ENCODE measurements at places on chromosomes 11 and 22.

DNA sequence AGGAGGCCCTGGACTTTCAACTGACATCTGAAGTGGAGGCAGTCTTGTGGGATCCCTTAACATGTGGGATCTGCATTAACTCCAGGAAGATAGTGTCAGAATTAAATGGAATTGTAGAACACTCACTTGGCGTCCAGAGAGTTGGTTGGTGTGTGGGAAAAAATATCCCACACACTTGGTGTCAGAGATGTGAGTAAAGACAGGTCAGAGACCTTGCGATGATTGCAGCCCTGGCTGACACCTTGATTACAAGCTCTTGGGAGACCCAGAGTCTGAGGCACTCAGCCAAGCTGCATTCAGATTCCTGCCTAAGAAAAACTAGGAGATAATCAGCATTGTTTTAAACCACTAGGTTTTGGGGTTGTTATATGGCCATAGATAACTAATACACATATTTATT, 7.2 kb upstream of the TPCN2 start:
- peak overlapping the region; percentile 29 for H3K27ac ChIP-seq
- H3K4me3 ChIP-seq, result no peak overlapping the region
- no peaks in the 10 kb centered on the region for H3K4me1 ChIP-seq
- H3K27me3 ChIP-seq, result no peaks in the 10 kb centered on the region
- no peaks in the 10 kb centered on the region for H3K36me3 ChIP-seq
- no peak for ATAC-seq

DNA sequence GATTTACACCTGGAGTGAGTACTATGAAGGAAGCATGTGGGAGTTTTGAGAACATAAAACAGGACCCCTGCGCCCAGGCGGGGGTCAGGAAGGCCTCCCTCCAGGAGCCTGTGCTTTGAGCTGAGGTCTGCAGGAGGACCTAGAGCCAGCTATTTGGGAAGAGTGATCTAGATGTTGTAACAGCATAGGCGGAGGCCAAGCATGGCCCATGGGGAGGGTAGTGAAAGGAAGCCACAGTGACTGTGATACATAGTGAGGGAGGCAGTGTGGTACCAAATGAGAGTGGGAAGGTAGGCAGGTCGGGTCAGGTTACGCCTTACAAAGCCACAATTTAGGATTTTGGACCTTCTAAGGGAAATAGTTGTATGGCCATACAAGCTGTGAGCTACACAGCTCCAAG, 147.5 kb downstream of the PARVA start:
- H3K36me3 ChIP-seq, result peaks cover 84% of the 10 kb centered on the region
- peak overlapping the region; percentile 64 for H3K27ac ChIP-seq
- no peaks in the 10 kb centered on the region for H3K27me3 ChIP-seq
- H3K4me1 ChIP-seq, result no peaks in the 10 kb centered on the region

- no peak for ATAC-seq
- H3K27ac ChIP-seq, result no peak overlapping the region
- no peaks in the 10 kb centered on the region for H3K27me3 ChIP-seq
- H3K36me3 ChIP-seq, result no peaks in the 10 kb centered on the region
- no peaks in the 10 kb centered on the region for H3K4me1 ChIP-seq
These were observed 84.3 kb downstream of the MSANTD4 start for GRCh38 chr11:105937738-105938137.

GRCh38 chr11:20097319-20098221, 62.7 kb downstream of the DBX1 start:
- peaks cover 95% of the 10 kb centered on the region for H3K36me3 ChIP-seq
- no peak overlapping the region for H3K27ac ChIP-seq
- no peaks in the 10 kb centered on the region for H3K27me3 ChIP-seq
- H3K4me1 ChIP-seq, result no peaks in the 10 kb centered on the region

GRCh38 chr11:70527046-70527395, 128.7 kb downstream of the CTTN start:
- no peaks in the 10 kb centered on the region for H3K4me1 ChIP-seq
- H3K27ac ChIP-seq, result no peak overlapping the region
- ATAC-seq, result no peak
- no peaks in the 10 kb centered on the region for H3K36me3 ChIP-seq

GRCh38 chr11:71311928-71312510, 59.6 kb upstream of the SHANK2 start:
- no peak overlapping the region for H3K27ac ChIP-seq
- H3K27me3 ChIP-seq, result peaks cover 6% of the 10 kb centered on the region
- H3K4me1 ChIP-seq, result no peaks in the 10 kb centered on the region
- no peak for ATAC-seq
- no peak overlapping the region for H3K4me3 ChIP-seq
- no peaks in the 10 kb centered on the region for H3K36me3 ChIP-seq

- peak overlapping the region; percentile 93 for H3K27ac ChIP-seq
- peaks cover 9% of the 10 kb centered on the region for H3K4me1 ChIP-seq
- H3K36me3 ChIP-seq, result peaks cover 21% of the 10 kb centered on the region
- no peaks in the 10 kb centered on the region for H3K27me3 ChIP-seq
- ATAC-seq, result no peak
These were observed 1.3 kb downstream of the EIF3M start for GRCh38 chr11:32584921-32585320.

DNA sequence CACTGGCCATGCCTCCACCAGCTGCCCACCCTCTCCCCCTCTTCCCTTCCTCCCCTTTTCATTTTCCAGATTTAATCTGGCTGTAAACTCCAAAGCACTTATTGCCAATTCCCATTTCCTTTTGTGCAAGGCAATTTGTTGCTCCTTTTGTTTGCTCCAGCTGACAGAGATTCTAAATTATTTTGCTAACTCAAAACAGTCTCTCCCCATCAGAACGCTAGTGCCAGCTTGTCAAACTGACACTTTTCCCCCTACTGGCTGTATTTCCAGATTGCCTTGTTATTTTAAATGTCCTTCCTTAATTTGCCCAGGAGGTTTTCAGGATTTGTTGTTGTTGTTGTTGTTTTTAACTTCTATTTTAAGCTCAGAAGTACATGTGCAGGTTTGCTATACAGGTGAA, 57.0 kb upstream of the PAK1 start:
- no peak overlapping the region for H3K27ac ChIP-seq
- no peaks in the 10 kb centered on the region for H3K4me1 ChIP-seq
- H3K4me3 ChIP-seq, result no peak overlapping the region
- no peaks in the 10 kb centered on the region for H3K36me3 ChIP-seq
- no peak for ATAC-seq

GRCh38 chr11:113265362-113265761, 49.0 kb upstream of the TTC12 start:
- no peaks in the 10 kb centered on the region for H3K4me1 ChIP-seq
- no peaks in the 10 kb centered on the region for H3K36me3 ChIP-seq
- no peak overlapping the region for H3K27ac ChIP-seq

GRCh38 chr22:46794067-46794466, 31.6 kb downstream of the TBC1D22A start:
- no peak overlapping the region for H3K4me3 ChIP-seq
- H3K36me3 ChIP-seq, result peaks cover 62% of the 10 kb centered on the region
- ATAC-seq, result no peak
- H3K27me3 ChIP-seq, result no peaks in the 10 kb centered on the region

- H3K27ac ChIP-seq, result no peak overlapping the region
- ATAC-seq, result no peak
- no peaks in the 10 kb centered on the region for H3K27me3 ChIP-seq
- no peaks in the 10 kb centered on the region for H3K36me3 ChIP-seq
- H3K4me1 ChIP-seq, result no peaks in the 10 kb centered on the region
- no peak overlapping the region for H3K4me3 ChIP-seq
These were observed 88.2 kb upstream of the LDLRAD3 start for GRCh38 chr11:35855671-35856070.

GRCh38 chr11:18748766-18749365, 22.9 kb upstream of the IGSF22 start:
- no peak for ATAC-seq
- no peak overlapping the region for H3K27ac ChIP-seq
- H3K4me1 ChIP-seq, result no peaks in the 10 kb centered on the region
- no peak overlapping the region for H3K4me3 ChIP-seq
- no peaks in the 10 kb centered on the region for H3K27me3 ChIP-seq

DNA sequence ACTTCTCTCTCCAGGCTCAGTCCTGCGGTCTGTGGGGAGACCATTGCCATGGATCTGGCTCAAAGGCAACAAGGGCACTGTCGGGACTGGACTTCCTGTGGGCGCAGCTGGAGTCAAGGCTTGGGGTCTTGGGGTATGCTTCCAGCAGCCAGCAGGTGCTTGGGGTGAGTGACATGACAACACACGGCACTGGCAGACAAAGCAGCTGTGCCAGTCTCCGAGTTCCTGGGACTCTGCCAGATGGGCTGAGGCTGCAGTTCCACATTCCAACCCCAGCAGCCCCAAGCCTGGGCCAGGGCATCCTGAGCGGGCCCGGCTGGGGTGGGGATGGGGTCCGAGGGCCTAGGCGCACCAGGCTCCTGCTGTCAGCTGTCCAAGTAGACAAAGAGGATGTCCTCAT, 12.3 kb downstream of the GUCD1 start:
- no peak overlapping the region for H3K27ac ChIP-seq
- H3K4me3 ChIP-seq, result no peak overlapping the region
- no peaks in the 10 kb centered on the region for H3K4me1 ChIP-seq
- H3K27me3 ChIP-seq, result no peaks in the 10 kb centered on the region

GRCh38 chr11:94786264-94787126, 18.3 kb downstream of the AMOTL1 start:
- H3K4me3 ChIP-seq, result no peak overlapping the region
- ATAC-seq, result no peak
- no peaks in the 10 kb centered on the region for H3K36me3 ChIP-seq
- H3K27me3 ChIP-seq, result no peaks in the 10 kb centered on the region
- H3K27ac ChIP-seq, result peak overlapping the region; percentile 50
- peaks cover 62% of the 10 kb centered on the region for H3K4me1 ChIP-seq

GRCh38 chr11:110712659-110713448, 617 bp upstream of the ARHGAP20 start:
- H3K4me1 ChIP-seq, result no peaks in the 10 kb centered on the region
- H3K4me3 ChIP-seq, result peak overlapping the region; percentile 80
- H3K27ac ChIP-seq, result peak overlapping the region; percentile 84

DNA sequence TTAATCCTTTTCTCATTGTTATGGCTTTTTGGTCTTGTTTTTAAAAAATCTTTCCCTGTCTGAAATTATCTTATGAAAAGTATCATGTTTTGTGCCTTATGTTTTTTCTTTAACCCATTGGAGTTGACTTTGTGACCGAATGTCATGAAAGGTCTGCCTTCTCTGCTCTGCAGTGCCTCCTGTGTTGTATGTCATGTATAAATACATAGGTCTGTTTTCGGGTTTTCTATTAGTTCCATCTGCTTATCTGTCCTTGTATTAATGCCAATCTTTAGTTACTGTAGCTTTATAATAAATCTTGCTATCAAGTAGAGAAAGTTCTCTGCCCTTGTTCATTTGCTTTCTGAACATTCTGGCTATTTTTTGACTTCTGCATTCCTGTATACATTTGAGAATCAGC, 73.0 kb downstream of the ZBTB44 start:
- H3K4me1 ChIP-seq, result no peaks in the 10 kb centered on the region
- H3K4me3 ChIP-seq, result no peak overlapping the region
- no peak overlapping the region for H3K27ac ChIP-seq
- ATAC-seq, result no peak

DNA sequence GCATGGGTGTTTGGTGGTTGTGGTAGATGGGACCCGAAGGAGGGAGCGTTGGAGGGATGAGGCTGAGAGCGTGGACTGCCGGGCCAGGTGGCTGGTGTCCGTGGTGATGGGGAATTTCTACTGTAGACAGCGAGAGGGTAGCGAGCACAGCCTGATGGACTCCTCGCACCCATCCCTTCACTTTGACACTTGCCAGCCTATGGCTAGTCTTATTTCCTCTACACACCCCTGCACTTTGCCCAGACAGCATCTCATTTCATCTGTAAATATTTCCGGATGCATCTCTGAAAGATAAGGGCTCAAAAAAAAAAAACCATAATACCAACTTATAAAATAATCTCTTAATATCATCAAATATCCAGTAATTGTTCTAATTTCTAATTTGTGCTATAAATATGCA, 5.8 kb downstream of the OMP start:
- no peaks in the 10 kb centered on the region for H3K27me3 ChIP-seq
- no peaks in the 10 kb centered on the region for H3K4me1 ChIP-seq
- H3K4me3 ChIP-seq, result no peak overlapping the region
- no peak overlapping the region for H3K27ac ChIP-seq
- H3K36me3 ChIP-seq, result no peaks in the 10 kb centered on the region

DNA sequence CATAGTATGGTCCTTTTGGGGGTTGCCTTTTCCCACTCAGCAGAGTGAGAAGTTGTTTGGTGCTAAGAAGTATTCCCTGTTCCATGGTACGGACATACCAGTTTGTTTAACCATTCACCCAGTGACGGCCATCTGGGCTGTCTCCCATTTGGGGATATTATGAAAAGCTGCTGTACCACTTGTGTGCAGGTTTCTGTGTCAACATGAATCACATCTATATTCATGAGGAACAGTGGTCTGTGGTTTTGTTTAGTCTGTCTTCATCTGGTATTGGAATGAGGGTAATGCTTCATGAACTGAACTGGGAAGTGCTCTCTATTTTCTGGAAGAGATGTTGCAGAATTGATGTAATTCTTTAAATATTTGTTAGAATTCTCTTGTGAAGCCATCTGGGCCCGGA, 89.5 kb downstream of the TRMU start:
- peaks cover 15% of the 10 kb centered on the region for H3K27me3 ChIP-seq
- H3K36me3 ChIP-seq, result no peaks in the 10 kb centered on the region

Data from gastroesophageal sphincter (tissue), 4 donors.